ENCODE measurements at places on chromosomes 2 and 18.

DNA sequence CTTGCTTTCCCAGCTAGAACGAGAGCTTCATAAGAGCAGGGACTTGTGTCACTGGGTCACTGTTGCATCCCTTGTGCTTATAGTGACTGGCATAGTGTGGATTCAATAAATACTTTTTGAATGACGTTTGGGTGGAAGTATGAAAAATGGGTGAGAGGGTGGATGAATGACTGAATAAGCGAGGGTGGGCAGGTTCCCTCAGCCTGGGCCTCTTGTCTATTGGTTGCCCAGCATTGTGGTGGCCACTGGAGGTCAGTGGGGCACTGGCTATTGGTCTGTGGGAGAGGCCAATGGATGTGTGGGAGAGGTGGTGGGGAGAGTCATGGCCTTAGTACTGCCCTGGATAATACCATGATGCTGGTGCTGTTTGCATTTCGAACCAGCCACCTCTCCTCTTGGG is 93.8 kb upstream of the SKOR2 start:
- DNase-seq, result no peak

DNA sequence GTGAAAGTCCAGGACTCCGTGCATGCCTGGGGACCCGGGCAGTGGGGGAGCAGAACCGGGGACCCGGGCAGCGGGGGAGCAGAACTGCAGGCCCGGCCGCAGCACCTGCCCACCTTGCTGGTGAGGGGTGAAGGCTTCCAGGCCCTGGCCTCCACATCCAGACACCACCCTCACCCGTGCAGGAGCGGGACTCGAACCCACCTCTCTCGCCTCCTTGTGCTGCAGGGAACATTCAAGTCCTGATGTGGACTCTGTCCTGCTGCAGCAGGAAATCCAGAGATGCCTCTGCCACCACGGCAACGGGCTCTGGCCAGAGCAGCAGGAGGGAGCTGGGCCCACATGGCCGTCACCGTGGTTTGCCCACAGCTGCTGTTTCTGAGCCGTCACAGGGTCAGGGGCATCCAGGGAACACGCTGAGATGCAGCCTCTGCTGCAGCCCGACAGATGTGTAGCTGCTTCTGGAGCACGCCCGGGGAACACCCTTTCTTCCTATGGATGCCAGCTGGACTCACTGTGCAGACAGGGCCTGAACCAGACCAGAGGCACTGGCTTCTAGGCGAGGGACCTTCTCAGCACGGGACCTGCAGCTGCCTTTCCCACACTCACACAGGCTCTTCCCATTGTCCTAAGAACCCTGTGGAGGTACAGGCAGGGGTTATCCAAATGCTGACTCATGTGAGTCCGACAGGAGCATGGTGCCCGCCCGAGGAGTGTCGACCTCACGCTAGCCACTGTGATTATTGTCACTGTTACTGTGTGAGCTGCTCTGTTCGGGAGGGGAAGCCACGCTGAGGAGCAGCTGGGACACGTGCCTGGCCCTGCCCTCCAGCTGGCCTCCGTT is 89.2 kb upstream of the CTDP1 start:
- no peak for DNase-seq

DNA sequence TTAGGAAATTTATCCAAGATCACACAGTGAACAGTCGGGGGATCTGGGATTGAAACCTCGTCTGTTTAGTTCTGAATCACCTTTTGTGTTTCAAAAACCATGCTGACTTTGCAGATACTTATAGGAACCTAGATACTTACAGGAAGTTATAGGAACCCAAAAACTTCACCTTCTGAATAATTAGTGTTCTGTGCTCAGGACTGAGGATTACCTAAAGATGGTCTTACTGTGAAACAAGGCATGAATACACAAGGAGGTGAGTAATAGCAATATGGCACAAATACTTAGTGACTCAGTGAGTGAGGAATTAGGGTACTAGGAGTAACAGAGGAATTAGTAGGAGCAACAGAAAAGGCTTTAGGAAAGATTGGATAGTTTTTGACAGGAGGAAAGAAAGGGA is 145.5 kb downstream of the LRATD1 start:
- no peak for DNase-seq

DNA sequence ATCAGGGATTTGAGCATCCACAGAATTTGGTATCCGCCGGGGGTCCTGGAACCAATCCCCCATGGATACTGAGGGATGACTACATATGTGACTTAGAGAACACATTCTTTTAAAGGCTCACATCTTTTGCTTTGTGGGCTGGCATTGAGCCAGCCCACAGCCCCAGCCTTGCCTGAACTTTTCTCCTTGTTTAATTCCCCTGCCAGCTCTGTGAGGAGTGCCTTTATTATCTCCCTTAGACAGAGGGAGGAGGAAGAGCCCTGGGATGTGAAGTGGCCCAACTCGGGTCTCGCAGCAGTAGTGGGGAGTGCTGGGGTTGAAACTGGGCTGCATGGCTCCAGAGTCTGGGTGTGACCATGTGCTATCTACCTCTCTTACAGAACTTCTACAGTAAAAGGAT is 7.6 kb downstream of the TTC39C start:
- no peak for DNase-seq

- DNase-seq, result no peak
These were observed 1304.9 kb downstream of the DSC3 start for GRCh38 chr18:29737620-29738019.

DNA sequence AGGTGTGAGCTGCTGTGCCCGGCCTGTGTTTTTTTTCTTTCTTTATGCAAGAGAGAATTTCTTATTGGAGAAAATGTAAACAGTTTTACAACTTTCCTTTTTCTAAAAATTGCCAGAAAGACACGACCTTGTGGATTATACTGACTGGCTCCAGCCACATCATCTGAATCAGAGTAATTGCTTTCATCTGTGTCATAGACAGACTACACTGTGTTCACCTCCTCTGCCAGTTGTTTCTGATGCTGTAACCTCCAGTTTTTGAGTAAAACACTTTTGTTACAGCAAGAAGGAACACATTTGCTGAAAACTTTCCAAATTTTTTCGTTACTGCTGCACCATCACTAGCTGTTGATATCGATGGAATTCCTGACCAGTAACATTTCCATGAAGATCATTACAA is 43.9 kb upstream of the PLEKHM3 start:
- DNase-seq, result no peak

GRCh38 chr2:160752475-160753330 is 259.1 kb upstream of the RBMS1 start:
- DNase-seq, result no peak

DNA sequence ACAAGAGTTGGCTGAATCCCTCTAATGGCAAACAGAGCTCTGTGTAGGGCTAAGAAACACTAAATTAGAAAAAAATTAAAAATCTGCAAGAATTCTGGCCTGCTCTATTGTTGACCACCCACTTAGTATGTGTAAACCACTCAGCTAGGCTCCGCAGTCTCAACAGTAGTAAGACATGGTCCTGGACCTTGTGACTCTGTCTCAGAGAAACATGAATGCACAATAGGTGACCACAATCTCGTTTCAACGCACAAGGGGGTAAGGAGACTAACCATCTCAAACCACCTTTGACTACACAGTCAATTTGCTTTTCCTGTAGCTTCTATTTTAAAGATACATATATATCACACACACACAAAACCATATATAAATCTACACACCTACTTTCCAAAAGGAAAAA is 16.5 kb downstream of the SEPTIN10 start:
- DNase-seq, result no peak

DNA sequence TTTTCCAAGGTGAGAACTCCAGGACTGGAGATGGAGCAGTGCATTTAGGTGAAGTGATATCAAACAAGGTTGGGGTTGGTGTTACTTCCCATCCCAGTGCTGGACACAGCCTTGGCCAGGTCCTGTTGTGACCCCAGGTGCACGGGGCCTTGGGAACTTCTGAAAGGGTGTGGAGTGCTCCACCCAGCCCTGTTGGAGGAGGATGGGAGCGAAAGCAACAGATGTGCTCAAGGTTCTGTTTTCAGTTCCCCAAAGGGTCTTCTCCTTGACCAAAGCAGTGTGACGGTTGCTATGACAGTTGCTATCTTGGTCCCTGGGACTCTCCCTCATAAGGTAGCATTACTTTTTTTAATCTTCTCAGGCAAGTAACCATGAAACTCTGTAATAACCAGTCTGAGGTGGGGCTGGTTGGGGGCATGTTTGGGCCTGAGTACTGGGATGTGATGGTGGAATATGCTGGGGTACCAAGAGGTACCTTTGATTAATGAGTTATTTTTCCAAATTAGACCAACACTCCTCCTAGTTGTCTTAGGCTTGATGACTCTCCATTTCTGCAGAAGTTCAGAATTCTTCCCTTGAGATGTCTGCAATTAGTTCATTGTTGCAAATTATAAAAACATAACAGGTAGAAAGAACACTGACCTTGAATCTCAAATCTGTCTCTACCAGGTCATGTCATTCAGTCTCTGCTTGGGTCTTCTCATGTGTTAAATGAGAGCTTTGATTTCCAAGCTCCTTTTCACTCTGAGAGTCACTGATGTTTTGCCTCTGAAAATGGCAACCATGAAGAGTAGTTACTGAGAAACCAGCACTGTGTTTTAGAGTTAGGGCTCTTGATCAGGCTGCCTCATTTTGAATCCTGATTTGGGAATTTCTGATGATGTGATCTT is 154.5 kb downstream of the RPIA start:
- no peak for DNase-seq

GRCh38 chr2:174248998-174249592 is 763 bp upstream of the OLA1 start:
- DNase-seq, result no peak

DNA sequence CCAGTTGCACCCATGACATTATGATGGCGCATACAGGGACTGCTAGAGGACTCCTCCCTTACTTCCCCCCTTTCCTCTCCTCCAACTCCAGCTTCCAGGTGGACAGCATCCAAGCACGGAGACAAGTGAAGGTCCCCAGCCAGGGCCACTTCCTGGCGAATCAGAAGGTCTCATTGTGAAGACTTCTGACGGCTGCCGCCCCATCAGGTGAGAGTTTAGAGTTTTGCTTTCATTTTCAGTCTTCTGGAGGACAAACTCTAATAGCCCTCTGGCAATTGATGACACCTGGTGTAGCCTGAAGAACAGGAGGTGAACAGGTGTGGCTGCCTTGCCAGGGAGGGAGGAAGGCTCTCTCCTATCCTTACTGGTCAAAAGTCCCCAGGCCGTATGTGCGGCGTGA is 77.3 kb upstream of the KCNH7 start:
- no peak for DNase-seq

DNA sequence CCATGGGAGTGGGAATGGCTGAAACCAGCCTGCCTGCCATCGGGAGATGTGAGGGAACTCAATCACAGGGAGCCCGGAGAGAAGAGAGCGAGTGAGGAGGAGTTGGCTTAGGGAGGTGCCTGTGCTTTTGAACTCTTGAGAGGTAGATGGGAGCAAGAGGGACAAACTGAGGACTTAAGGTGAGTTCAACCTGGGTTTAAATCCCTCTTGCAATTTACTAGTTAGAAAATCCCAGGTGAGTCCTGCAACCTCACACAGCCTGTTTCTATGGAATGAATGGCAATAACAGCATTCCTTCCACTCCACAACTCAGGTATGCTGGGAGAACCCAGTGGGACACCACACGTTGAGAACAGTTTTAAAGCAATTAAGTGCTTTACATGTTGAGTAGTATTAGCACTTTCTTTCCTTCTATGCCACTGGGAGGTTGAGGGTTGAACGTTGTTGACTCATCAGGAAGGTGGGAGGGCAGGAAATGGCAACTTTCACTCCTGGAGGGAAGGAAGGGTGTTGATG is 57.3 kb downstream of the VIT start:
- DNase-seq, result no peak

GRCh38 chr18:79388043-79388442 is 7.7 kb upstream of the NFATC1 start:
- DNase-seq, result no peak

DNA sequence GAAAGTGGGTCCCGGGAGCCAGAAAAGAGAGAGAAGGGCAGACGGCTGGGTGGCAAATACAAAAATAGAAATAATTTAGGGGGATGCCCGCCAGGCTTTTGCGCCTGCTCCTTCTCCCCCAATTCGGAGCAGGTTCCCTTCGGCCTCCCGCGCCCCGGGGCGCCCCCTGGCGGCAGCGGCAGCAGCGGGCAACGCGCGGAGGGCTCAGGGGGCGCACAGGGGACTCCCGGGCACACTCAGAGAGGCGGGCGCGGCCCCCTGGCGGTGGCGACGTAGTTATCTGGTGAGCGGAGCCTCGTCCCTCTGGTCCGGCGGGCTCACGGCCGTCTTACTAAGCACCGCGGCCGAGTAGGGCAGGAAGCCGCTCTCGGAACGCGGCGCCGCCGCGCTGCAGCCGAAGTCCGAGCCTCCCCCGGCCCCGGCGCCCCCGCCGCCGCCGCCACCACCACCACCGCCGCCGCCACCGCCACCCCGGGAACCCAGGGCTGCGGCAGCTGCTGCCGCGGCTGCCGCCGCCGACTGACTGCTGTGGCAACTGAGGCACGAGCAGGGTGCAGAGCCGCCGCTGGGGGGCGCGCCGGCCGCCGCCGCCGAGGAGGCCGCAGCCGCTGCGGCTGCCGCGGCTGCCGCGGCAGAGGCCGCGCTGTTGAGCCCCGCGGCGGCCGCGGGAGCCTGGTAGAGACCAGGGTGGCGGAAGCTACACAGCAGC is 3.8 kb downstream of the EVX2 start:
- DNase-seq, result peak; percentile 69

DNA sequence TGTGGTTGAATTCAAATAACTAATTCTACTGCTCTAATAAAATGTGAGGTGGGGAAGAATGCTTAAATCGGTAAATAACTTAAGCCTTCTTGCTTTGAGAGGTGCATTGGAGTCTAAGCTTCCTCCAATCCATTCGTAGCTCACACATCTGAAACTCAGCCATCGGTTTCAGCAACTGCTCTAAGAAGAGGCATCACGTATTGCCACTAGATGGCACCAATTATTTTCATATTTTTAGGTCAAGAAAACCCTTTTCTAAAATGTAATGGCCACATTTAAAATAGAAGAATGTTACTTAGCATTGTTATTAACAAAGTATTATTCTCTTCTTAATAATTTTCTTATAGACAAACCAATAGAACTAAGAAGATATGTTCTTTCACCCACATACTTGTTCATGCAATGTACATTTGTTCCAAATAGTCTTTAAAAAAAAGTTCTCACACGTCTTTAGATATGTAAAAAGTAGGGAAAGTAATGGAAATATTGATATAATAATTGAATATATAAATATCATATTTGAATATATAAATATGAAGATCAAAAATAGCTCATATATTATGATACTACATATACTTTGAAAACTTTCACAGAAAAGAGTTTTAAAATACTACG is 229.8 kb downstream of the CCDC178 start:
- DNase-seq, result no peak

DNA sequence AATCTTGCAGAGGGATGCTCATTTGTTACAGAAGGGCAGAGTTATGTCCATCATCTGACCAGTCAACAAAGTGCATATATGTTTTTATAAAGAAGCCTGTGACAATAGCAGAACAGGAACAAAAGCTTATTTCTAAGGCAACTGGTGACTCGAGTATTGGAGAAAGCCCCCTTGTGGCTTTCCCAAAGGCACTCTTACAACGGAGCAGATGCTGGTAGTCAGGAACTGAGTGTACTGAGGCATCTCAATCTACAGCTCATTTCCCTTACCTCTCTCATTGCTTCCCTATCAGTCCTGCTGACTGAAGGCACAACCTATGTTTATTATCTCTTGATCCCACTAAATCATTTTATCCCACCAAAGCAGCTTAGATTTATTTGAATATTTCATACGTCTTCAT is 557.1 kb upstream of the CHAC2 start:
- no peak for DNase-seq

- no peak for DNase-seq
These were observed 23.1 kb upstream of the RBMS1 start for GRCh38 chr2:160516547-160517365.

GRCh38 chr2:214695789-214696188 is 113.7 kb downstream of the BARD1 start:
- DNase-seq, result no peak
